ENCODE measurements at places on chromosomes 5 and 9. TPM values are rescaled to one million over a fixed set of nuclear protein-coding genes. Genes with fewer than 3 reads are reported as not detected.

The MOB3B gene
- total RNA-seq: 3.9 TPM

The PARP8 gene
- total RNA-seq: 36.2 TPM

- H3K4me3 ChIP-seq: no peak overlapping the region
- H3K27me3 ChIP-seq: no peaks in the 10 kb centered on the region
- H3K4me1 ChIP-seq: no peaks in the 10 kb centered on the region
- no peak for DNase-seq
- H3K36me3 ChIP-seq: no peaks in the 10 kb centered on the region
These were observed 27.3 kb downstream of the RXRA start for GRCh38 chr9:134353539-134353938.

The PCA3 gene
- total RNA-seq: not detected

DNA sequence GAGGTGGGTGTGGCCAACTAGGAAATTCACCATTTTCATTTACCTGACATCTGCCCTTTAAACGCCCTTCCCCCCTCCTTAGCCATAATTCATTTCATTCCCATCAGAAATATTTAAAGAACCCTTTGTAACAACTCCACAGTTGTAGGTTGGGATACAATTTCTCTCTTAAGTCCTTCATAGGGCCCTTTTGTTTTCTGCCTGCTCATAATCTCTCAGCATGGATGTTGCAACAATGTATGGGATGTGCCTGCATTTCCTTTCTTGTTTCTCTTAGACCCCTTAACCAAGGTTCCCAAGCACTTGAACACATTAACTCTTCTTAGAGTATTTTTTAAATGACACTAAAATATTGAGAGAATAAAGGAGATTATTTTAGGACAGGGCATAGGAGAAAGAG is 51.7 kb upstream of the MYO10 start:
- no peaks in the 10 kb centered on the region for H3K27me3 ChIP-seq
- DNase-seq: no peak
- no peaks in the 10 kb centered on the region for H3K36me3 ChIP-seq
- no peak overlapping the region for H3K27ac ChIP-seq
- no peak overlapping the region for H3K4me3 ChIP-seq
- peaks cover 17% of the 10 kb centered on the region for H3K4me1 ChIP-seq

DNA sequence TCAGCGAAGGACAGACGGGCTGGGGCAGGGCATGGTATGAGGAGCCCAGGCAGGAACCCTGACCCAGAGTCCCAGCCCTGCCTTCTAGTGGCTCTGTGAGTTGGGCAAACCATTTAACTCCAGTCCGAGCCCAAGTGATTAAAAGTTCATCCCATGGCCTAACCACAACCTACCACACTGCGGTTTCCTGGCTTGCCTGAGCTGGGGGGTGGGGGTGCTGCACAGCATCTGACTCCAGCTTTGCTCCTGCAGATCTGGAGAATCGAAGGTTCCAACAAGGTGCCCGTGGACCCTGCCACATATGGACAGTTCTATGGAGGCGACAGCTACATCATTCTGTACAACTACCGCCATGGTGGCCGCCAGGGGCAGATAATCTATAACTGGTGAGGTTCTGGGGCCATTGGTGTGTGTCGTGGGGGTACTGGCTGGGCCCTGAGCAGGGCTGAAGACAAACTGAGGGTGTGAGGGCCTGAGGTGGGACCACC is 49.0 kb downstream of the STOM start:
- peak; percentile 73 for DNase-seq
- no peaks in the 10 kb centered on the region for H3K27me3 ChIP-seq
- H3K27ac ChIP-seq: peak overlapping the region; percentile 28
- peaks cover 42% of the 10 kb centered on the region for H3K36me3 ChIP-seq

GRCh38 chr5:65359981-65360380 is 121.7 kb downstream of the ADAMTS6 start:
- no peaks in the 10 kb centered on the region for H3K4me1 ChIP-seq
- no peak for DNase-seq
- no peak overlapping the region for H3K4me3 ChIP-seq
- H3K27ac ChIP-seq: no peak overlapping the region

GRCh38 chr5:91670563-91670962 is 287.4 kb upstream of the ARRDC3 start:
- no peak overlapping the region for H3K27ac ChIP-seq
- no peaks in the 10 kb centered on the region for H3K27me3 ChIP-seq
- DNase-seq: no peak
- no peaks in the 10 kb centered on the region for H3K36me3 ChIP-seq
- H3K4me1 ChIP-seq: no peaks in the 10 kb centered on the region

DNA sequence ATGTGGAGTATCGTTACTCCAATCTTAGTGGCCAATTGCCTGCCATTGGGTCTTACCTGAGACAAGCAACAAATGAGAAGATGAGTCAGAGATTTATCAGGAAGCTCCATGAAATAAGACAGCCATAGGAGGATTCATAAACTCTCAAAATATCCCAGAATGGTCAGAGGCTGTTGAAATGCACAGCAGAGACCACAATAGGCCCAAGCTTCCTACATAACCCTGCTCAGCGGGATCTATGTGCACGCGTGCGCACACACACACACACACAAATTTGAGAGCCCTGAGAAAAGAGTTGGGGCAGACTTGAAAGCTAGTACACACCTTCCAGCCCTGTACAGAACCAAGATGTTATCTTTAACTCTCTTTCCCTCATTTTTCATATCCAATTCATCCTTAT is 9.8 kb downstream of the UIMC1 start:
- H3K27ac ChIP-seq: no peak overlapping the region
- H3K27me3 ChIP-seq: no peaks in the 10 kb centered on the region
- H3K4me1 ChIP-seq: peaks cover 24% of the 10 kb centered on the region
- no peak overlapping the region for H3K4me3 ChIP-seq
- peak; percentile 15 for DNase-seq

GRCh38 chr9:88362681-88363080 is 25.6 kb upstream of the SPIN1 start:
- H3K27ac ChIP-seq: no peak overlapping the region
- no peak overlapping the region for H3K4me3 ChIP-seq
- H3K36me3 ChIP-seq: no peaks in the 10 kb centered on the region
- DNase-seq: no peak
- no peaks in the 10 kb centered on the region for H3K4me1 ChIP-seq

GRCh38 chr5:55303238-55303690 is 4.2 kb downstream of the DHX29 start:
- H3K27ac ChIP-seq: peak overlapping the region; percentile 40
- no peaks in the 10 kb centered on the region for H3K27me3 ChIP-seq
- H3K36me3 ChIP-seq: peaks cover 6% of the 10 kb centered on the region
- H3K4me3 ChIP-seq: no peak overlapping the region

GRCh38 chr9:31500422-31500821 is 884.0 kb upstream of the ACO1 start:
- no peak overlapping the region for H3K27ac ChIP-seq
- no peaks in the 10 kb centered on the region for H3K4me1 ChIP-seq
- no peaks in the 10 kb centered on the region for H3K36me3 ChIP-seq
- H3K27me3 ChIP-seq: no peaks in the 10 kb centered on the region
- DNase-seq: no peak
- H3K4me3 ChIP-seq: no peak overlapping the region

DNA sequence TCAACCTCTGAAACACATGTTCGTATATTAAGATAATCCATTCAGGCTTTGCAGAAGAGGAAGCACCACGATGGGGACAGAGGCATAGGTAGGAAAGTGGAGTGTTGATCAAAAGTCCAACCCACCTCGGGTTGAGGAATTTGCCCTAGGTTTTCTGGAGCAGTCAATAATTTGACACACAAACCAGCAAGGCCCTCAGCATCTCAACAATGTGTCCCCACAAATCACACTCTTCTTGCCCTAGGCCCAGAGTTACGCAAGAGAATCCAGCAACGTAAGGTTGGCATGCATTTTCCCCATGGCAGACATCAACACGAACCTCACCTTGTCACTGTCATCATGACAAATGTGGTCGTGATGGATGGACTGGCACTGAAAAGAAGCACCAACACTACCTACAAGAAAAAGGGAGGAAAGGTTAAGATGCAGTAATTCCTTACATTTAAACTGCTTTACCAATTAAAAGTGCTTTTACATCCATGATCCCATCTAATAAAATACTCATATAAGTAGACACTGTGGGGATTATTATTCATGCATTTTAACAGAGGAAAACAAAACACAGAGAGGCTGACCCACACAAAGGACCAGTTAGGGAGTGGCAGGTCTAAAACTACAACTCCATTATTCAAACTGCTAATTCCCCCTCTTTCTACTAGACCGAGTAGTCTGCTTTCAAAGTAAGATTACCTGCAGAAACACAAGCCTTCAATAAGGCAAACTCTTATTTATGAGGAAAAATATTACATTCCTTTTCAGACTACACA is 24.4 kb upstream of the RNF38 start:
- no peaks in the 10 kb centered on the region for H3K27me3 ChIP-seq
- H3K27ac ChIP-seq: no peak overlapping the region
- DNase-seq: no peak
- peaks cover 6% of the 10 kb centered on the region for H3K4me1 ChIP-seq

The LCN9 gene
- total RNA-seq: 4.8 TPM

The HNRNPK gene
- 488 TPM for total RNA-seq

The PCDHA11 gene
- total RNA-seq: 5.8 TPM

- H3K27me3 ChIP-seq: no peaks in the 10 kb centered on the region
- H3K36me3 ChIP-seq: peaks cover 18% of the 10 kb centered on the region
- DNase-seq: no peak
- no peak overlapping the region for H3K4me3 ChIP-seq
- no peak overlapping the region for H3K27ac ChIP-seq
These were observed 13.6 kb downstream of the LRRC8A start for GRCh38 chr9:128895556-128895955.

DNA sequence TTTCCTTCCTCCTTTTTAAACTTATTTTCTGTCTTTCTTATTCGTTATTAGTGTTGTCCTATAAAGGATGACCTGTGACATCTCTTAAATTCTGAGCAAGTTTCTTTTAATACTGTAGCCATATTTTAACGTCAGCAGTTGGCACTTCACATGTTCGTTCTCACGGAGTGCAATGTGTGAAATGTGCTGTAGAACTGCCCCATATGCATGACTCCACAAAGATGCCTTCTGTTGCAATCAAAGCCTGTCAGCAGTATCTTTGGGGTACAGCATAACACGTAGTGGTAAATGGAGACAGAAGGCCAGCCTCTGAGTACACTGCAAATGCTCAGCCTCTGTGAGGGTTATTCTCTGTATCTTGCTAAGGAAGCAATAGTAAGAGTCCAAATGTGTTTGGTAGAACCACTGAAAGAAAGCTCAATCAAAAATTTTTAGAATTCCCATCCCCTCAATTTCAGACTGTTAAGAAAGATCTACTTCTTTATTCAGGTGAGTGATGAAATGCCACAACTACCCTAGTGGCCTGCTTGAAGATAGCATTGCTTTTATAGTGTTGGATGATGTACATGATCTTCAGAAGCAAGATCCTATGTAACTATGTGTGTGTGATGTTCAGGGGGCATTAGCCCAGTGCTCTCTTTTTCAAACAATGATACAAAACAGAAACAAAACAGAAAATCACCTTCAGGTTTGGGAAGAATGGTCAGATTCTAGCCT is 277.7 kb downstream of the TMEM167A start:
- no peak overlapping the region for H3K4me3 ChIP-seq
- H3K4me1 ChIP-seq: no peaks in the 10 kb centered on the region
- no peak for DNase-seq

The FBP1 gene
- not detected for total RNA-seq

The ANXA2R gene
- 0.77 TPM for total RNA-seq

GRCh38 chr5:178483620-178484019 is 106.6 kb downstream of the COL23A1 start:
- H3K36me3 ChIP-seq: no peaks in the 10 kb centered on the region
- no peak overlapping the region for H3K4me3 ChIP-seq
- no peaks in the 10 kb centered on the region for H3K4me1 ChIP-seq
- no peaks in the 10 kb centered on the region for H3K27me3 ChIP-seq
- DNase-seq: no peak
- no peak overlapping the region for H3K27ac ChIP-seq

GRCh38 chr5:79069488-79070349 is at the start of the genes BHMT2 and DMGDH:
Gene BHMT2 (plus strand): TSS chr5:79069767. CDS start chr5:79069783, 16 bp downstream.
Gene DMGDH (minus strand): TSS chr5:79069674. CDS start chr5:79069620, 54 bp downstream.
- H3K4me3 ChIP-seq: peak within 1 kb of the TSS; percentile 34
- peak; percentile 47 for DNase-seq
- no peaks in the 10 kb centered on the region for H3K27me3 ChIP-seq
- no peak within 1 kb of the TSS for H3K27ac ChIP-seq

DNA sequence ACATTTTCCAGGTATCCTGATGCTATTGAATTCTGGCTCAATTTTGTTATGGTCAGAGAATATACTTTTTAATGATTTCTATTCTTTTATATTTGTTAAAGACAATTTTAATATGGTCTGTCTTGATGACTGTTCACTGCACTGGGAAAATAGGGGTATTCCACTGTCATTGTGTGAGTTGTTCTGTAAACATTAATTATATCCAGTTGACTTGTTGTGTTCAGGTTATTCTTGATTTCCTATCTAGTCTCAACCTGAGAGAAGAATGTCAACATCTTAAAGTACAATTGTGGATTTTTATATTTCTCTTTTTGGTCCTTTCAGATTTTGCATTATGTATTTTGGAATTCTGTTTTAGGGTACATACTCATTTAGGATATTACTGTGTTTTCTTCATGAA is 59.9 kb upstream of the EXOC3 start:
- H3K27ac ChIP-seq: no peak overlapping the region
- no peaks in the 10 kb centered on the region for H3K27me3 ChIP-seq
- H3K36me3 ChIP-seq: peaks cover 7% of the 10 kb centered on the region
- DNase-seq: no peak
- H3K4me3 ChIP-seq: no peak overlapping the region
- H3K4me1 ChIP-seq: peaks cover 19% of the 10 kb centered on the region

DNA sequence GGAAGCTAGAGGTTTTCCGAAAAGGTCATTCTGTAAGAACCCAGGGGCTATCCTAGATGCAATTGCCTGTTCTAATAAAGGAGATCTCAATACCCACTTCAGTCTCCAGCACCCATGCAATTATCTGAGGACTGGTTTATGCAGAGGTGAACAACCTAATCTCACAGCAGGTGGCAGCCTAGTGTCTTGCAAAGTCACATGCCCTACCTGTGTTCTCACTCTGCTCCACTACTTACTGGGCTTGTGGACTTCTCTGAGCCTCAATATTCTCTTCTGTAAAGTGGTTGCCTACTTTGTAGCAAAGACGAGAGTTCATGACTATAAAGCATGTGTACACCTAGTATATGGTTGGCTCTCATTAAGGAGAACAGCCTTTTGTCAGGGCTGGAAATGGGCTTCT is 21.0 kb upstream of the ALDH1B1 start:
- H3K36me3 ChIP-seq: no peaks in the 10 kb centered on the region
- H3K4me3 ChIP-seq: no peak overlapping the region
- H3K4me1 ChIP-seq: no peaks in the 10 kb centered on the region
- no peak overlapping the region for H3K27ac ChIP-seq
- peak; percentile 34 for DNase-seq

DNA sequence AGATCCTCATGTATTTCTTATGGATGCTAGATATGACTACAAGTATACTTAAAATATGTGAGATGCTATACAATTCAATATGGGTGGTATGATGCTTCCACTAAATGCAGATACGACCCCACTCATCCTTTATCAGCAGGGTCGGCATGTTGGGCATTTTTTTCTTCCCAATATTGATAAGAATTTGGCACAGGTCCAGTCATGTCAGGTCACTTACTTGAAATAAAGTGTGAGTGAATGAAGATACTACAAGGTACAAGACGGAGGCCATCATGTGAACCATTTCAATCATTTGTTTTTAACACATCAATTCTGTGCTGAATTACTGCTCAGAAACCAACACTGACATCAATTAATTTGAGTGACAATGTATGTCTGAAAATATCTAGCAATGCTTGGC is 146.9 kb upstream of the GNA14 start:
- H3K27me3 ChIP-seq: no peaks in the 10 kb centered on the region
- no peaks in the 10 kb centered on the region for H3K36me3 ChIP-seq
- H3K4me1 ChIP-seq: no peaks in the 10 kb centered on the region
- no peak for DNase-seq
